ENCODE measurements at places on chromosomes 16 and 17.
A peak's percentile ranks its signal among the peaks of the same experiment; 100 is the strongest.

GRCh38 chr17:71548540-71549190 is 572.2 kb upstream of the SOX9 start:
- no peak for DNase-seq

DNA sequence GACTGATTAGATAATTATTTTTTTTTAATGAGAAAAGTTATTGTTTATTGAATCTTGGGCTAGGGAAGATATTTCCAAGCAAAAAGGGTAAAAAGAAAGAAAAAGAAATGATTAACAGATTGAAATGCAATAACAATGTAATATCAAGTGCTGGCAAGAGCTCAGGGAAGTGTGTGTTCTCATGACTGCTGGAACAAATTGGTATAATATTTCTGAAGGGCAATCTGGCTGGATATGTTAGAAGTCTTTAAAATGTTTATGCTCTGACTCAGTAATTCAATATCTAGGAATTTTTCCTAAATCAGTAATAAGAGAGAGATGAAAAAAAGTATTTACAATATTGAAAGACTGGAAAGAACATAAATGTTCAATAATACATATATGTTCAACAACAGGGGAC is 7.6 kb upstream of the ZNF624 start:
- no peak for DNase-seq

DNA sequence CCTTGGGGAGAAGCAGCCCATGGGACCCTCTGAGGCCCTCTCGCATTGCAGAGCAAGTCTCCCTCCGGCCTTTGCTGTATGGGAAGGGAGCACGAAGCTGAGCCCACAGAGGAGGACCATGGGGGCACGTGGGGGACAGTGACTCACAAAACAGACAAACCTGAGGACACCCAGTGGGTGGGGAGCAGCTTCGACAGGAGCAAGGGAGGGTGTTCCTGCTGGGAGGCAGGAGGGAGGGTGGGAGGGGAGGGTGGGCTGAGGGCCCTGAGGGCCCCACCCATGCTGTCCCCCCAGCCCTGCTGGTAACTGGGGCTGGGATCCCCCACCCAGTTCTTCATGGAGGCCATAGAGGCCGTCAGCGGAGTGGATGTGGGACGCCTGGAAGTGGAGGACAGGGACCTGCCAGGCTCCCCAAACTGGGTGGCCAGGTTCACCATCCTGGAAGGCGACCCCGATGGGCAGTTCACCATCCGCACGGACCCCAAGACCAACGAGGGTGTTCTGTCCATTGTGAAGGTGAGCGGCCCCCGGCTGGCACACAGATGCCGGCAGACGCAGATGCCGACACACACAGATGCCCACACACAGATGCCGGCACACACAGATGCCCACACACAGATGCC is 12.5 kb downstream of the SLC22A31 start:
- DNase-seq: peak; percentile 58

DNA sequence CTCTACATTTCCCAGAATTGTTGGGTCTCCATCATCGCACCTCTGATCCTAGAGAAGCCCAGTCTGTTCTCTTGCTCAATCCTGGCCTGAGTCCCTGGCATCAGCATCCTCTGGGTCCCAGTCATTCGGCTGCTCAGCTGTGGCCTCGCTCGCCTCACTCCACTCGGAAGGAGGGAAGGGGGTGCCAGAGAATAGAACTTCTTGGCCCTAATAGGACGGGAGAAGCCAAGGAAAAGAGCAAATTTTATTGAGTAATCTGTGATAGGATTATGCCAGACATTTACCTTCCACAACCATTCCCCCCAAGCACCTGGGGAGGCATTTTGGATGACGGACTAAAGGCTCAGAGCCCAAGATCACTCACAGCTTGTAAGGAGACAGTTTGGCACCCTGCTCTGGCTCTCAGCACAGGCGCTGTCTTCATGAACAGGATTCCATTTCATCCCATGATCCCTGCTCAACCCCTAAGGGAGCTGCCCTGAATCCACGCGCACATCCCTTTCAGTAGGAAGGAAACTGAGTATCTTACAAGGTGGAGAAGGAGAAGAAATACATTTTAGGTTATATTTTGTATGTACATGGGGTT is 498 bp upstream of the CLEC10A start:
- DNase-seq: no peak

DNA sequence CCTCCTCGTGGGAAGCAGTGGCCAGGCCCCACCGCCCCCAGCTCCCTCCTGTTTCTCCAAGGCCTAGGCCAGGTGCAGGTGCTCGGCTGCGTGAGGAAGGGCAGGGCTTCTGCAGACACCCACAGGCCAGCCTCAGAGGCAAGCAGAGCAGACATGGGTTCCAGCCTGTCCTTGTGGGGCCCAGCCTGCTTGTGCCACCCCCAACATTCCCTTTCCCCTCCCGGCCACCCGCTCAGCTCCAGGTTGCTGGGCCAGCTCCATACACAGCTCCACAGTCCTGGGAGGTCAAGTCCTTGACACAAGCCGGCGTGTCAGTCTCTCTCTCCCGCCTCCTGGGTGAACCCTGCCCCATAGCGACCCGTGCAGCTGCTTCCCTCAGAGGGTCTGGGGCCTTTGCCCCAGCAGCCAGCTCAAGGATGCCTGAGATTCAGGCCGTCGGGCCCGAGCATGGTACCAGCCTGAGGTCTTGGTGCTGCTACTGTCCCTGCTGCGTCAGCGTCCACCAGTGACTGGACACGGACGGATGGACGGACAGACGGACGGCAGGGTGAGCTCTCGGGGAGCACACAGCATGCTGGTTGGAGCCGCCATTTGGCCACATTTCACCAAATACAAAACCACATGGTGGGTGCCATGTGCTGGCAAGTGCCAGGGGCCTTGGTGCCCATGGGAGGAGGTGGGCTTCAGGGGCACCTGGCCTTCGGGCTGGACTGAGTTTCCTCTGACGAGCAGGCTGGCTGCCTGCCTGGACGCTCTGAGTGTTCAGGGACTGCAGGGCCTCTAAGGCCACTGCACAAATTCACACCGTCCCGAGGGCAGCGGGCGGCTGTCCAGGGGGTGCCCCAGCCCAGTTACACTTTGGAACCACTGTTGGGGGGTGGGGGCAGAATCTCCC is 8.0 kb downstream of the SECTM1 start:
- no peak for DNase-seq

GRCh38 chr17:18066866-18067265 is 20.9 kb upstream of the DRG2 start:
- no peak for DNase-seq

DNA sequence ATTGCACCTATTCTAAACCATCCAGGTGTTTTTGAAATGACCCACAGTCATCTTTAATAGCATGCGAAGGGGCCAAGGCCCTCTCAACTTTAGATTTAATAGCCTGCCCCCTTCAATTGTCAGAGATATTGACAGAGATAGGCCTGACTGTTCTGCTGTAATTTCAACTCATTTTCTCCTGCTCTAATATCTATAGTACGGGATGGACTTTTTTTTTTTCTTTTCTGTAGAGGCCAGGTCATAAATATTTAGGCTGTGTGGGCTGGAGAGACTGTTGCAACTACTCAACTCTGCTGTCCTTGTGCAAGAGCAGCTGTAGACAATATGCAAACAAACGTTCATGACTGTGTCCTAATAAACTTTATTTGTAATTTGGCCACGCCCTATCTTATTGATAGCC is 24.7 kb upstream of the KRT20 start:
- DNase-seq: no peak

GRCh38 chr16:22923491-22923890 is 109.5 kb downstream of the HS3ST2 start:
- DNase-seq: no peak

DNA sequence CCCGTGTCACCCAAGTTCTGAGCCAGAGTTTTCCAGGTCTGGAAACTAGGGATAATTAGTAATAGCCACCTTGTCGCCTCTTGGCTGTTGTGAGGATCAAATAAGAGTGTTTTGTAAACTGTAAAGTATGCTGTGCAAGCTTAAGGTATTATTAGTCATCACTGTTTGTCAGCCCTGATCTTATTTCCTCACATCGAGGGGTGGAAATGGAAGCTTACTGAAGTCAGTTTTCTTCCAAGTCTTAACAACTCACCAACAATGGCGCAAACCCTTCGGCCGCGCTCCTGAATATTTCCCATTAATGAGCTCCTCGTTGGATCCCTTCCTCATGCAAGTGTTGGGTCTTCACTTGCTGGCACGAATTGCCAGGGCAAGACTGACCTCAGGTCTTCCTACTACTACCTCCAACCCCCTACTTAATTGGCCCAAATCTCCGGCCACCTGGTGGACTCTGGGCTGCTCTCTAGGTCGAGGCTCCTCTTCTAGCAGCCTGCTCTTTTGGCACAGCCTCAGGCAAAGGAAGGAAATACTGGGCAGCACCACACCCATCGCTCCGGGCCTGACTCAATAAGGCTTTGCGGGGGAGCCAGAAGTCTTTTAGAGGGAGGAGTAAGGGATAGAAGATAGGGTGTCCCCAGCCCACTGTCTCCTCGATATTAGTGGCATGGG is 885 bp upstream of the SLC35B1 start:
- no peak for DNase-seq

- DNase-seq: no peak
Observed at GRCh38 chr16:82460766-82461165, 166.0 kb upstream of the CDH13 start.

Data from activated CD8-positive, alpha-beta T cell treated with anti-CD3 and anti-CD28 coated beads, Interleukin-2, amount 10 ng/mL, durations not matched to agents 7 days and 5 days (primary cell).